ENCODE measurements at places on chromosomes 5 and 9.

DNA sequence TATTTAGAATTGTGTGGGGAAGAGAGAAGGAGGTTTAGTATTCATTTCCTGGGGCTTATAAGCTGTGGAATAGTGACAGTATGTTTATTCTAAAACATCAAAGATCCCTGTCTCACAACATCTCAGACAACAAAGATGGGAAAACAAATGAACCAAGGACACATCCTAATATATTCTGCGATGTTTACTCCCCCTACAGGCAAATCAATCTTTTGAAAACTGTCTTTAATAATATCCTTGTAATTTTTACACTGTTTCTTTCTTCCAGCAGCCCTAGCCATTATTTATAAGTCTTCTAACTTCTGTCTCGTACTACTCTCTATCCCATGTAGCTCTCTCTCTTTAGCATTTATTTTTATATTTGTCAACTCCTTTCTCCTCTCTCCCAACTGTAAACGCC is 33.5 kb upstream of the TMEM252 start:
- H3K27me3 ChIP-seq: no peaks in the 10 kb centered on the region
- no peak overlapping the region for H3K4me3 ChIP-seq

- H3K4me3 ChIP-seq: peak overlapping the region; percentile 65
- peaks cover 4% of the 10 kb centered on the region for H3K27me3 ChIP-seq
- no peaks in the 10 kb centered on the region for H3K36me3 ChIP-seq
- no peak overlapping the region for H3K27ac ChIP-seq
- H3K4me1 ChIP-seq: no peaks in the 10 kb centered on the region
Measured at GRCh38 chr9:4299005-4299795, 668 bp downstream of the GLIS3 start.

DNA sequence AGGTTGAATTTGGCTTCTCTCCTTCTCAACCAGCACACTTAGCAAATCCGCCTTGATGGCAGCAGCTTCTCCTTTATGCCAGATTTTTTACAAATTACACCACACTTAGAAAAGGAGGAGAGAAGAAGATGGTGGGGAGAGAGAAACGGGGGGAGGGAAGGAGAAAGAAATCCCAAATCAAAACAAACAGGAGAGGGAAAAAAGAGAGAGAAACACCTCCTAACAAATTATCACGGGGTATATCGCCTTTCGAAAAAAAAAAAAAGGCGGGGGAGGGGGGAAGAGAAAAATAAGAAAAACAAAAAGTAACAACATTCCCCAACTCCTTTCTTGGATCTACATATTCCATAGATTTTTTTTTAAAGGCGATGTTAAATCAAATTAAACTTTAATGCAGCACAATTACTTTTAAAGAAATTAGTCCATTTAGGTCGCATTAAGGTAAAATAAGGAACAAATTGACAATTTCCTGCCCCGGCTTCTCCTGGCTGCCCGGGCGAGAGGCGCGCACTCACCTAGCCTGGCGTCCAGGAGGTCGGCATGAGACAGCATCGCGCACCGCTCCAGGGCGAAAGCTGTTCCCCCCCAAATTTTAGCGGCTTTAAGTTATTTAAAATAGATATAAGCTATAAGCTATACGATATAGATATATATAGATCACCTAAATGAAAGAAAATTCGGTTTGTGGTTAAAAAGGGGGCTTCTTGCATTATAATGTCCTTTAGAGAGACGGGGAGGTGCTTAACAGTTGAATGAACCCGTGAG is at the start of gene OTP:
TSS of gene OTP (minus strand) at position 716 of the 765 bp plus-strand sequence. CDS start at position 552, 164 bp downstream.
- no peak within 1 kb of the TSS for H3K4me3 ChIP-seq
- DNase-seq: no peak
- H3K27me3 ChIP-seq: peaks cover 95% of the 10 kb centered on the region
- no peaks in the 10 kb centered on the region for H3K36me3 ChIP-seq
- H3K27ac ChIP-seq: no peak within 1 kb of the TSS

GRCh38 chr9:109966643-109967368 is 186.8 kb downstream of the PALM2AKAP2 start:
- H3K27ac ChIP-seq: no peak overlapping the region
- no peaks in the 10 kb centered on the region for H3K36me3 ChIP-seq
- no peak overlapping the region for H3K4me3 ChIP-seq
- H3K27me3 ChIP-seq: no peaks in the 10 kb centered on the region
- DNase-seq: no peak

DNA sequence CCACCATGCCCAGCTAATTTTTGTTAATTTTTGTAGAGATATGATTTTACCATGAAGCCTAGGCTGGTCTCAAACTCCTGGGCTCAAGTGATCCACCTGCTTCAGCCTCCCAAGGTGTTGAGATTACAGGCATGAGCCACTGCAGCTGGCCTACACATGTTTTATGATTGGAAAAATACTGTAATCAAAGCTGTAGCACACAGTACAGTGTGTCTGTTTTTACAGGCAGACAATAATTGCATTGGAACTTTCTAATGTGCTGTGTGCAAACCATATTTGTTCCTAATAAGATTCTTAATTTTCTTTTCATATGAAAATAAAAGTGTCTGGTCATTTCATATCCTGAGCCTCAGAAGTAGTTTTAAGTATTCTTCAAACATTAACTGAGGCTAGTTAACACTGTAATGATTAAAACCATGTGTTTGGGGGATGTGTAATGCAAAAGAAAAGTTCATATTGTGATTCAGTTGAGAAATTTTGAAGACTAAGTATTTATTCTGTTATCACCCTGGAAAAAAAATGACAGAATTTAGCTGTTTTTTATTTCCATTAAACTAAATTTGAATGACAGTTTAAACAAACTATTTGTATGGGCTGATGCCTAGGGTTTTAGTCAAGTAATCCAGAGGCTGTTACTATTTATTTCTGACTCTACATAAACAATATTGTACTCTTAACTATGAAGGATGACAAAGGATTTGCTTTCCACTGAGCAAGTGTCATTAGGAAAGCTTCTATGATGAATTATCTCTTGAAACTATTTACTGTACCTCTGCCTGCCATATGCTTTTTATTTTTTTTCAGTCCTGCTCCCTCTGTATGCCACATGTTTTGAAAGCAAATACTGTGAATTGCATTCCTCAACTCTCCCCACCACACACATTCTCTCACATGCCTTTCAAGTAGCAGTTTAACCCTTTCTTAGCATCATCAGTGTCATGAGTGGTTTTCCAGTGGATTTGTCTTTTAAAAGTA is 111.5 kb downstream of the MTREX start:
- H3K27ac ChIP-seq: no peak overlapping the region
- H3K4me3 ChIP-seq: no peak overlapping the region
- no peaks in the 10 kb centered on the region for H3K27me3 ChIP-seq
- no peak for DNase-seq

- no peaks in the 10 kb centered on the region for H3K4me1 ChIP-seq
- DNase-seq: no peak
- no peaks in the 10 kb centered on the region for H3K36me3 ChIP-seq
- no peak overlapping the region for H3K4me3 ChIP-seq
- no peak overlapping the region for H3K27ac ChIP-seq
- no peaks in the 10 kb centered on the region for H3K27me3 ChIP-seq
Measured at GRCh38 chr5:120101771-120102170, 362.3 kb upstream of the PRR16 start.

DNA sequence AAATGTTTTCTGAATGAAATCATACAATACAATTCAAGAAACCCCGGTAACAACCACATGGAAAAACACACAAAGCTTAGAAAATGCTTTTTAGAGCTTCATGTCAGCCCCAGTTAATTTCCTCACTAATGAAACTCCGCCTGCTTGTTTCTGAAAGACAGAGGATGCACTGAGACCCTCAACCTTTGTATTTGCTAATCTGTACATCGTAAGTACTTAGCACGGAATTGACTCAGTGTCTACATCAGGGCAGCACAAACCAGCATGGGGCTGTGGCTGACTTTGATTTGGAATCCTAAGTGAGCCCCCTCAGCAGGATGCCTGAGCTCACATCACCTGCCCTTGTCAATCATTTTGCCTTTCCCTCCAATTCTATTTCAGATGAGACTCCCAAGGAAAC is 499.1 kb upstream of the MPDZ start:
- H3K27ac ChIP-seq: no peak overlapping the region
- no peak for DNase-seq
- H3K36me3 ChIP-seq: no peaks in the 10 kb centered on the region

GRCh38 chr9:70534471-70534870 is 120.0 kb upstream of the KLF9 start:
- DNase-seq: no peak
- no peak overlapping the region for H3K4me3 ChIP-seq
- H3K4me1 ChIP-seq: peaks cover 10% of the 10 kb centered on the region
- no peak overlapping the region for H3K27ac ChIP-seq
- H3K27me3 ChIP-seq: no peaks in the 10 kb centered on the region

DNA sequence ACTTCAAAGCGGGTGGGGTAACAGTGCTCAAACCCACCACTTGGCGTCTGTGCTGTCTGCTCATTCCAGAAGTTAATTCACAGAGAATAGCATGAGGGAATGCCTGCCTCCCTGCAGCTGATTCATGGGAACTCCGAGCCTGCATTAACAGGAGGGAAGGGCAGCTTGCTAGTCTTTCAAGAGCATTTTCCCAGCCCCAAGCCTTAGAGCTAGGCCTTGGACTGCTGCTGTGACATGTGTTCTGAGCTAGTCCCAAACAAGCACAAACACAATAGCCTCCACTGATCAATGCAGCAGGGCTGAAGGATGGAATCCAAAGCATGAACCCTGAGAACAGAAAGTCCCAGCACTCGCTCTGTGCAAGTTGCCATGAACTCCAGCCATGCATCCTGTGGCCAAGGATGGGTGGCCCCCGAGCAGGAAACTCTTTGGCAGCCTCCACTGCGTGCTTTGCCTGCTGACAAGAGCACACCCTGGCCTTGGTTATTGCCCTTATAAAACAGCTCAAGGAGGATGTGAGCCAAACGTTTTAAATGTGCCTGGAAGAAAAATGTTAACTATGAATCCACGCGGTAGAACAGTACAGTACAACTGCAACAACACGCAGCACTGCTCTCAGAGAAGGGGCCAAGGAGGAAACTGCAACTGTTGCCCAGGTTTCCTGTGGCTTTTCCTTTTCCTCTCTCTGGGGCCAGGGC is 653.1 kb upstream of the KLF4 start:
- H3K4me1 ChIP-seq: no peaks in the 10 kb centered on the region
- H3K27ac ChIP-seq: no peak overlapping the region
- no peaks in the 10 kb centered on the region for H3K27me3 ChIP-seq

DNA sequence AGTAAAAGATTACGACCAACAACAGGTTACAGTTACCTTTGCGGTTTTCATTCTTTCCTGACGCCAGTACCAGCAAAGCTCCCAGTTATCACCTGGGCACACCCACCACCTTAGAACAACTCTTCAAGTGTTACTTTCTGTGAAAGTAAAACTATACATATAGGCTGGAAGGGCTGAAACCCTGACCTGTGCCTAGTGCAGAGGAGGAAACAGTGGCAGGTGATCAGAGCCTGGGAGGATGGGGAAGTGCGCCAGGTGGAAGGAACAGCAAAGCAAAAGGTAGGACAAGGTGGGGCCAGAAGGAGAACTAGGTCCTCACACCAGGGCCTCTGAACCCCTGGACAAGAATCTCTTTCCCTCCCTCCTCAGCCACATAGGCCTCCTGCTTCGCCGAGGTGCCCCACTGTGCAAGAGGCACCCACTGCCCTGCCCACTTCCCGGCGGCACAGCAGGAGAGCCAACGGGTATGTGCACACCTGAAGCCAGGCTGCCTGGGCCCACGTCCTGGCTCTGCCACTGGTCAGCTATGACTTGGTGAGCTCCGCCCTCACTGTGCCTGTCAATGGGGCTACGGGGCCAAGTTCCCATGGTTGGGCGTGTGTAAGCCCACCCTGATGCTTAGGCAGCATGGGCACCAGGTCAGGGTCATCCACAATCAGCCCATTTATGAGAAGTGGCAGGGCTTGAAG is 26.9 kb downstream of the BICD2 start:
- no peaks in the 10 kb centered on the region for H3K36me3 ChIP-seq
- peaks cover 41% of the 10 kb centered on the region for H3K4me1 ChIP-seq
- no peaks in the 10 kb centered on the region for H3K27me3 ChIP-seq
- no peak overlapping the region for H3K27ac ChIP-seq
- H3K4me3 ChIP-seq: no peak overlapping the region

GRCh38 chr5:159874263-159874662 is 42.0 kb upstream of the ADRA1B start:
- H3K27ac ChIP-seq: no peak overlapping the region
- H3K4me3 ChIP-seq: no peak overlapping the region
- peaks cover 4% of the 10 kb centered on the region for H3K27me3 ChIP-seq
- H3K36me3 ChIP-seq: no peaks in the 10 kb centered on the region
- H3K4me1 ChIP-seq: no peaks in the 10 kb centered on the region

GRCh38 chr5:88944751-88945531 is 62.0 kb upstream of the MEF2C start:
- no peaks in the 10 kb centered on the region for H3K4me1 ChIP-seq
- H3K36me3 ChIP-seq: no peaks in the 10 kb centered on the region
- no peak for DNase-seq
- H3K4me3 ChIP-seq: no peak overlapping the region
- no peak overlapping the region for H3K27ac ChIP-seq

DNA sequence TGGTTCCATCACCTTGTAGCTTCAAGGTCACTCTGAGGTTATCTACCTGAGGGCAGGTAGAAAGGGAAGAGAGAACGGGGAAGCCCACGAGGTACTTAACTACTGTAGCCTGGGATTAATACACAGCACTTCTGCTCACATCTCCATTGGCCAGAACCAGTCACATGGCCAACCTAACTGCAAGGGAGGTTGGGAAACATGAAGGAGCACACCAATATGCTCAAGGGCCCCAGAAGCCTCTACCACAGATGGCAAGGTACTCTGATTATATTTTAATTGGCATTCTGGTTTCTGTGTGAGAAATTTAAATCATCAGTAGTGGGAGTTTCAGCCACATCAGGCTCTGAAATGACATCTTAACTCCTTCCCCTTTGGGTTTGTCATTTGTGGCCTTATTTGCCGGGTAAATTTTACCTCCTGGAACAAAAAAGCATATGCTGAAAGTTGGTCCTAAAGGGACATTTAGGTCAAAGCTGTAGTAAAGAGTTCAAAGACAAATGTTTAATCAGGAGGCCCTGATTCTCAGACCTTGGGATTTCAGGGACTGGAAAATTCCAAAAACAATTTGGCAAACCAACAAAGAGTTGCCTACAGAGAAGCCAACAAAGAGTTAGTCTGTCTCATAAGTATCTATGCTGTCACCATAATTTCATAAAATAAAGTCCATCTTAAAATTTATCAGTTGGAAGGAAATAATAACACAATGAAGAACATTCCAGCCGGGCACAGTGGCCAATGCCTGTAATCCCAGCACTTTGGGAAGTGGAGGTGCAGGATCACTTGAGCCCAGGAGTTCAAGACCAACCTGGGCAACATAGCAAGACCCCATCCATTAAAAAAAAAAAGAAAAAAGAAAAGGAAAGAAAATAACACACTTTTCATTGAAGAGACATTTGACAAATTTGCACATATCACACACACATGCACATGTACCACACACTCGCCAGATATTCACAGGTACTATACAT is 13.8 kb upstream of the MVB12B start:
- no peaks in the 10 kb centered on the region for H3K4me1 ChIP-seq
- DNase-seq: no peak
- H3K4me3 ChIP-seq: no peak overlapping the region
- H3K27me3 ChIP-seq: no peaks in the 10 kb centered on the region
- no peak overlapping the region for H3K27ac ChIP-seq
- H3K36me3 ChIP-seq: no peaks in the 10 kb centered on the region

GRCh38 chr9:99249619-99250018 is 27.5 kb downstream of the SEC61B start:
- no peak for DNase-seq
- no peak overlapping the region for H3K27ac ChIP-seq
- no peaks in the 10 kb centered on the region for H3K36me3 ChIP-seq
- H3K4me3 ChIP-seq: no peak overlapping the region
